Mesenchymal stem cell (in vitro differentiated cells and primary cell): ENCODE measurements at places on chromosomes 3 and 15.

DNA sequence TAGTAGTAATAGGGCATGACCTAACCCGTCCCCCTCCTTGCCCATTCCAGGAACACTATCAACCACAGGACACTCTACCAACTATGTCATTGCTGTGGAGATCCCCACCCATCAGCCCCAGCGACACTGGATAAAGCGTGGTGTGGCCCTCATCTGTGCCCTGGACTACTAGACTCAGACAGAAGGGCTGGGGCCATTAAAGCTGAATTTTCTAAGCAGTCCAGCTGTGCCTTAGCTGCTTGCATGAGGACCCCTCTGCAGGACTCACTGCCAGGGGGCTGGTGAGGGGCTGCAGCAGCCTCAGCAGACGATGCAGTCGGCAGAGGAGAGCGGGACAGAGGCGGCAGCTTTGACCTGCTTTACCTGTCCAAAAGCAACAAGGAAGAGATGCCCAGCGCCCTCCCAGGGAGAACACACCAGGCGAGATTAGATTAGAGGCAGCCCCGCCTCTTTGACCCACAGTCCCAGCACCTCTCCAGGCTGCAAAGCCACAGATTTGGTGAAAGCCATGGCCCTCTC, 44.6 kb downstream of the SEMA3G start:
- no peak for DNase-seq

DNA sequence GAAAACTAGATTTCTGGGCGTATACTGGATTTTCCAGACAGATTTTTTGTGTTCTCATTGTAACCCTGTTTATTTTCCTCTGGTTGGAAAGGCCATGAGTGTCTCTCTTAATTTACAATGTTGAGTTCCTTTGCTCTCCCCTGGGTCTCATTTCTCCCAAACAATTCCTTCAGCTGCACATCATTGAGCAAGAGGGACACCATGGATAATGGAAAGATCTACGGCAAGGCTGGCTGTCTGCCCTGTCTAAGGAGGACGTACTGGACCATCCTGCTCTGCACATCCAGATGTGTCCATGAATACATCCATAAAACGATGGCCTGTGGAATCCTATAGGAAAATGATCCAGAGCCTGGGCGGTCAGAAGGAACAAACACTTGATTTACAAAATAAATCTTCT, 258.1 kb upstream of the MCTP2 start:
- DNase-seq = peak; percentile 9

- DNase-seq = no peak
Observed at GRCh38 chr3:112744825-112745566, 101.7 kb downstream of the CD200R1L start.

- DNase-seq = no peak
Observed at GRCh38 chr3:481111-481510, 284.5 kb downstream of the CHL1 start.

- DNase-seq = no peak
Observed at GRCh38 chr3:148510116-148510515, 187.6 kb upstream of the AGTR1 start.

DNA sequence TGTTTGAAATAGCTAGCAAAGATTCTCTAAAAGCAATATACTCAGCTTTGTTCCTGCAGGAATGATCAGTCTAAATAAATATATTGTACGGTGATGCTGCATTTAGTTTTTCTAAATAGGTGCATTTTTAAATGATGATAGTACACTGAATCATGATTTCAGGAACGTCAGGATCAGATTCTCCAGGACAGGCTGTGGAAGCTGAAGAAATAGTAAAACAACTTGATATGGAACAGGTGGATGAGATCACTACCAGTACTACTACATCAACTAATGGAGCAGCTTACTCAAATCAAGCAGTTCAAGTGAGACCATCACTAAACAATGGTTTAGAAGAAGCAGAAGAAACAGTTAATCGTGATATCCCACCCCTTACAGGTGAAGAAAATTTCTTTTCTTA, 46.3 kb upstream of the EIF3J start:
- peak; percentile 14 for DNase-seq

DNA sequence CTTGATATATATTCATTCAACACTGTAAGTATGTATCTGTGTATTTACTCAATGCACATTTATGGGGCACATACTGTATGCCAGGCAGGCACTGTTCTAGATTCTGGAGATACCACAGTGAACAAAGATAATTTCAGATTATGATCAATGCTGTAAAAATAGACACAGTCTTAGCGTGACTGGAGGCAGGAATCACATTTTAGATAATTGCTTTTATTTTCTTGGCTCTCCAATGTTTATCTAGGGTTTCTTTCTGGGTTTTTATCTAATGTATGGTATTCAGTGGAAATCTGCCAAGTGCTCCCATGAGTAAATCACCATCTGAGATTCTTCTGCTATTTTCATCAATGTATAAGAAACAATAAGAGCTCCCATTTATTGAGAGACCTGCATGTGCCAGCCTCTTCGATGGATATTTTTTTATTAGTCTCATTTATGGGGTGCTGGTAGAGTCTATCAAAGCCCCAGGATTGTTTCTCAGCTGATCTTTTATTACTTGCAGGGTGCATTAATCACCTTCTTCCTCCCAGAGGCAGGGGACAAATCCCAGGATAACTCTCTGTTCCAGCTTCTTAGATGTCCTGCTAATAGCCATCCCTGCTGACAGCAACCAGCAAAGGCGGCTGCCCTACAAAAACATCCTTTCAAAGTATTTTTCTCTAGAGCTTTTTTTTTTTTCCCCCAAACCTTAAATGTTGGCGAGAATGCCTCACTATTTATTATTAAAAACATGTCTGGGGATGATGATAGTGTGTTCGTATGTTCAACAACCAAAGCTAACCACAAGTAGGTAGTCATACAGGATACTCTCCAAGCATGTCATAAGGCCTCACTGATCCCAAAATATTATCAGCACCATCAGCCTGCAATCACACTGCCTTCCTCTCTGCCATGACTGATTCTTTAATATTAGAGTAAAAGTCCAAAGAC, 331.0 kb upstream of the RASGRP1 start:
- DNase-seq = peak; percentile 71

GRCh38 chr3:129888771-129889170, 4.7 kb downstream of the TMCC1 start:
- DNase-seq = peak; percentile 91

DNA sequence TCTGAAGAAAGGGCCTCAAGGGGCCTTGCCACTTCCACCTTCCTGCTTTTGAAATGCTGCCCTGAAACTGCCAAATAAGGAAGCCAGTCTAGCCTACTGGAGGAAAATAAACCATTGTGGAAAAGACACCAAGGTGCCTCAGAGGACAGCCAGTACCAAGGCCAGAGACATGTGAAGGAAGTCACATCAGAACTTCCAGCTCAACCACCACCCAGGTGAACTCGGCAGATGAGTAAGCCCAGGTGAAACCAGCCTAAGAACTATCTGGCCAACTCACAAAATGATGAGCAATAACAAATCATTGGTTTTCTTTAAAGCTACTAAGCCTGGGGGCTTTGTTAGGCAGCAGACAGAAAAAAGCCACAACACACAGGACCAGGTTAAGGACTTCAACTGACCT, 103.0 kb downstream of the MAGI1 start:
- no peak for DNase-seq

DNA sequence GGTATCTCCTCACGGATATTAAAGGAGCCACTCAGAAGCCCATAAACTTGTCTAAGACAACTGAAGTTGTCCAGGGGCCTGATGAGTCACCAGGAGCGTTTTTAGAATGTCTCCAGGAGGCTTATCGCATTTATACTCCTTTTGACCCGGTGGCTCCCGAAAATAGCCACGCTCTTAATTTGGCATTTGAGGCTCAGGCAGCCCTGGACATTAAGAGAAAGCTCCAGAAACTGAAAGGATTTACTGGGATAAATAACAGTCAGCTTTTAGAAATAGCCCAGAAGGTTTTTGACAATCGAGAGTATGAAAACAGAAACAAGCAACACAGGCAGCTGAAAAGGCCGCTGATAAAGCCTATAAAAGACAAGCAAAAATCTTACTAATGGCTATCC, 4.1 kb downstream of the DET1 start:
- peak; percentile 85 for DNase-seq

- no peak for DNase-seq
Observed at GRCh38 chr3:159146856-159147435, 345.1 kb downstream of the MFSD1 start.

GRCh38 chr3:43185983-43186314, 80.1 kb upstream of the POMGNT2 start:
- DNase-seq = no peak

GRCh38 chr15:78216276-78217104, 17.9 kb downstream of the ACSBG1 start:
- DNase-seq = no peak

- DNase-seq = no peak
Observed at GRCh38 chr15:71054286-71054952, 60.9 kb upstream of the THSD4 start.

DNA sequence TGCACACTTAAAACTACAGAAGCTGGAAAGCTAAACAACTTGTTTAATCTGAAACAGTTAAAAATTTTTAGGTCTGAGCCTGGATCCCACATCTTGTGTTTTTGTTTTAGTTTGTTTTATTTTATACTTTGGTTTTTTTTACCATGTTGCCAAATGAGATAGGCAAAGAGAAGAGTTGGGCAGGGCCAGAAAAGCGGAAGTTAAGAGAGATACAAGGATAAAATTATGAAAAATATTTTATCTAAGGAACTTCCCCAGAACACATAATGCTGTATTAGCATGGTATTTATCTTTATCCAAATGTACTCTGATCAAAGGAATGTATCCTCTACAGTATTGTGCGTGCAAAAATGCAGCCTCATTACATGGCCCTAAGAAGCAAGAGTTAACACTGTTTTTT, 50.7 kb downstream of the PROS1 start:
- no peak for DNase-seq

DNA sequence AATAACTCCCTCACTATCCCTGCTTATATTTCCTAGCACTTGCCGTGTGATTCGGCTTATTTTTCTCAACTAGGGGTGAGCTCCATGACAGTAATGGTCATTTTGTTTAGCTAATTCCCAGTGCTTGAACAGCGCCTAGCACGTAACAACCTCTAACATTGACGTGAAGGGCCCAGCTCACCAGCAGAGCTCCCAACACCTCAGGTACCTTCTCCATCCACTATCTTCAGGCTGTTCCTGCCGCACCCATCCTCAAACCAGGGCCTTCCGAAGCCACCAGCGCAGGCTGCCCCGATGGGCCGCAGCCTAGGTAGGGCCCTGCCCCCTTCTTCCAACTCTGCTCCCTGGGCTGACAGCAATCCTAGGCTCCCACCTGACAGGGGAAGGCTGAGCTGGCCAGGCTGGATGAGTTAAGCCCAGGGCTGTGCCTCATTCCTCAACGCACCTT, 751 bp upstream of the RPS17 start:
- DNase-seq = no peak

DNA sequence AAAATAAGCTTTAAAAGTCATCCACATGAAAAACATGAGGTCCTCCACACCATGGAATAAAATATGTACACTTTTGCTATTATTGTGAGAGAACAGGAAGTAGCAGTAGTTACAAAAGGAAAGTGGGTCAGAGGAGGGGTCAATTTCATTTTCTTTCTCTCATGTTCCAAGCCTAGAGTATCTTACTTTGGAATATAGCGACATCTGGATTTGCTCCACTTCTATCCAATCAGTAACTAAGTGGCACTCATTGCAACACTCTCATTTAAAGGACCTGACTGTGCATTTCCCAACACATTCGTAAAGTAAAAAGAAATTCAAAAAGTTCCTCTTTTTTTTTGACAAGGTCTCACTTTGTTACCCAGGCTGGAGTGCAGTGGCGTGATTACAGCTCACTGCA, 637.3 kb downstream of the TUSC7 start:
- no peak for DNase-seq

DNA sequence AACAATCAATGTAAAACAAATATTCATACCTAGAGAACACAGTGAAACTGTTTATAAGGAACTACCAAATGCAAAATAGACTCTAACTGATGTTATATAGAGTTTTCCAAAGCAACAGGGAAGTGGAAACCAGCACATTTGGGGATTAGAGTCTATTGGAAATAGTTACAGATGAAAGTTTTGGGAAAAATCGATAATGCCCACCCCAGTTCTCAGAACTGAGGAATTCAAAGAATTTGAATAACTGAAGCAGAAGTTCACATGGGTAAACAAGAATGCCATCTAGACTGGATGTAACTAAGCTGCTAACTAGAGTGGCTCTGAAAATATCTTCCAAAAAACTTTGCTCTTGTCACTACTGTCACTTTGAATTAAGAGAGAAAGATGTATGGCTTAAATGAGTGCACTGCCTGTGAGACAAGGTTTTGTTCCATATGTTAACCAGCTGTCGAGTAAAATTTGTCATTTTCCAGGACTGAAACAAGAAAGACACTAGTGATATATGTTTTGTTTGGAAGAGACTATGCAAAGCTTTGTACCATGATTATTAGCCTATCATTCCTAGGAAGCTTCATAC, 9.2 kb upstream of the DENND4A start:
- DNase-seq = no peak

DNA sequence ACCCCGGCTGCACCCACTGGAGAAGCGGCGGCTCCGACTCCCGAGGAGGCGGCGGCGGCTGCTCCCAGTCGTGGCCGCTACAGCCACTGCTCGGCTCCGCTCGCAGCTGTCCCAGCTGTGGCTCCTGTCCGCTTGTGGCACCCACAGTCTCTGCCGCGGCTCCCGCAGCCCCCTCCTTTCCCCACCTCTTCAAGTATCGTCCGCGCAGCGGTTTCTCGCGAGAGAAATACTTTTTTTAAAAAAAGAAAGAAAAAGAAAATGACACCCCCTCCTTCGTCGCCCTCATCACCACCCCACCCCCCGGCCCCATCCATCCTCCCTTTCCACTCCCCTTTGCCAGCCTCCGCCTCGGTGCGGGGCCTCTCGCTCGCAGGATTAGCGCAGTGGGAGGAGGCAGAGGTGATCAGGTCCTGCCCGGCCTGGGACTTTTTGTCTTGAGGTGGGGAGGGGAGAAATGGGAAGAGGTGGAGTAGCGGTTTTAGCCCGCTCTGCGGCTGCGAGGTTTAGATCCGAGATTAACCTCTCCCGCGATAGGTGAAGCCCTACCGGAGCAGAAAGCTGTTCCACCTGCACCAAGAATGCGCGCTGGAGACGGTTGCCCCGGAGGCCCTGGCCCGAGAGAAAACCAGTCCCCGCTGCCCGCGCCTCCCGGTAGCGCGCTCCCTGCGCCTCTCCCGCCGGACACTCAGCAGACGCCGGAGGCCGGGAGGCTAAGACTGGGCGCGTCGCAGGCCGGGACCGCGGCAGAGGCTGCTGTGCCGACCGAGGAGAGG, at the start of gene FBN1:
TSS of gene FBN1 (minus strand) at position 152 of the 773 bp plus-strand sequence. CDS start 940 bp downstream, outside the sequence.
- DNase-seq = peak; percentile 95
